ENCODE measurements at places on chromosomes 12 and 14. TPM values are rescaled to one million over a fixed set of nuclear protein-coding genes. Genes with fewer than 3 reads are reported as not detected.

DNA sequence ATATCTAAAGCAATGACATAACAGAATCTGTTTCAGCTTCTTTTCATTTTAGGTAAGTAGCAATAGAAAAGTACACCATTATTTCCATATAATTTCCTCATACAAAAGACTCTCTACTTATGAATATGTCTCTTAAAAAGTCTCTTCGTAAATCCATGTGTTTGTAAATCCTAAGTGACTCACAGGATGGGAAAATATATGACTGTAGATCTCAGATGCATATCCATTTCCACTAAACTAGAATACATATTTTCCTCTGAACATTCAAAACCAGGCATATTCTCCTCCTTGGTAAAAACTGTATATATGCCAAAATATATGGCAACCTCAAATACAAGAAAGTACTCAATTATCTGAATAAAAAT lies 93.6 kb downstream of the TXNDC16 start:
- H3K4me3 ChIP-seq, result no peak overlapping the region
- no peak for DNase-seq
- no peaks in the 10 kb centered on the region for H3K27me3 ChIP-seq
- peaks cover 8% of the 10 kb centered on the region for H3K4me1 ChIP-seq
- peak overlapping the region; percentile 86 for H3K27ac ChIP-seq

GRCh38 chr14:45716572-45716971 lies 463.6 kb upstream of the MIS18BP1 start:
- DNase-seq, result peak; percentile 11
- no peaks in the 10 kb centered on the region for H3K27me3 ChIP-seq
- H3K4me1 ChIP-seq, result no peaks in the 10 kb centered on the region

DNA sequence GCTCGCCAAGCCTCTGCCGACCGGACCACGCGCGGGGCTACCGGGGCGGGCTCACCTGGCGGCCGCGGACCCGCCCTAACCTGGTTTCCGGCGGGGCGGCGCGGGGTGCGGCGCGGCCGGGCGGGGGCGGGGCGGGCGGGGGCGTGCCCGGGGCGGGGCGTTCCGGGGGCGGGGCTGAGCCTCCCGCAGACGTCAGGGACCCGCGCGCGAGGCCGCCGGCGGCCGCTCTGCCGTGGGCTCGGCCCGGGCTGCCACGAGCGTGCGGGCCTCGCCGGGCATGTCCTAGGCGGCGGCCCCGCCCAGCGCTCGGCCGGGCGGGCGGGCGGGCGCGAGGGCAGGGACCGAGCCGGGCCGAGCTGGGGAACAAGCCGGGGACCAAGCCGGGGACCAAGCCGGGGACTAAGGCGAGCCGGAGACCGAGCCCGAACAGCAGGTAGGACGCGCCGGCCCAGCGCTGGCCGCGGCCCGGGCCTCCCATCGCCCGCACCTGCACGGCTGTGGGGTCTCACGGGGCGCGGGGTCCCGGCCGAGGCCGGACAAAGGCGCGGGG lies at the start of gene CEP170B:
Gene CEP170B, plus strand, starts transcription at position 188 of the 550 bp plus-strand sequence. CDS start 3,183 bp downstream, outside the sequence.
- no peaks in the 10 kb centered on the region for H3K27me3 ChIP-seq
- peak within 1 kb of the TSS; percentile 99 for H3K4me3 ChIP-seq
- DNase-seq, result peak; percentile 88
- peaks cover 15% of the 10 kb centered on the region for H3K4me1 ChIP-seq

DNA sequence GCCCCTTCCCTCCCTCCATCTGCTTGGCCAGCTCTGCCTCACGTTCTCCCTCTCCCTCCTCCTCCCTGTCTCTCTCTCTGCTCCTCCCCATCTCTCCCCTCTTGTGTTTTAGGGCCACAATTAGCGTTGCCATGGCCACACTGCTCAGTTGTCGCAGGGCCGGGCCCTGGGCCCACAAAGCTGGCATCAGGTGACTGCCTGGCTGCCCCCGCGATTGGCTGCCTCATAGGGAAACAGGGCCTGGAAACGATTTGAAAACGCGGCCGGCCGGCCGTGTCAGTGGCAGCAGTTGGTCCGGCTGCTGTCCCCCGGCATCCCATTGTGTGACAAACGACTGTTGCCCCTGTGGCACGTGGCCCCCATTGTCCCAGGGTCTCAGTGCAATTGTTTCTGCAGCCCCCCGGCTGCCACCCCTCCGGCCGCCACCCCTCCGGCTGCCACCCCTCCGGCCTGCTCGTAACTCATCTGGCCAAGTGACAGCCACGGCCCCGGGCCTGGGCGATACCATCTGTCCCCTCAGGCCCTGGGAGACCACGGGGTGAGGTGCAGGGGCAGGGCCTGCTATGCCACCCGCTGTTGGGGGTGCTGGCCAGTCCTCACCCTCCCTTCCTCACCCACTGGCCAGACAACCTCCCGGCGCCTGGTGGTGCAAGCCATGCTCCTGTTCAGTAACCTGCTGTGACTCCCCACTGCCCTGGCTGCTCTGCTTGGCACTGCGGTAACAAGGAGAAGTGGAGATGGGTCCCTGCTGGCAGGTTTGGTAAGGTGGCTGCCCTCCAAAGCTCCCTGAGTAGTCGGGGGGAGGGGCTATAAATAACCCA lies 17.4 kb downstream of the FOXN4 start:
- peak; percentile 70 for DNase-seq
- H3K4me3 ChIP-seq, result no peak overlapping the region

DNA sequence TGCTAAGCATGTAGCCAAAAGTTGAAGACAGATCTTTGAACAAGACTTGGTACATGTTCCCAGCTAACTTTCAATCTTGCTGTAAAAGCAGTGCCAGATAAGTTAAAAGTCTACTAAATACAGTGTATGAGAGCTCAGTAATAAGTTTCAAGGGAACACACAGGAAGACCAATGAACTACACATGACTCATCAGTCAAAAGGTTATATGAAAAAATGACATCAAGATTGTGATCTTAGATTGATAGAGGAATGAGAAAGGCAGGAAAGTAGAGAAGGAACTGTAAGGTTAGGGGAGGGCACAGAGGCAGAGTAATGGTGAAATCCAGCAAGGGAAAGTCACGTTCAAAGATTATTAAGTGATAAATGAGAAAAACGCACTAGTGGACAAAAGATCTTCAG lies 249.9 kb upstream of the FLRT2 start:
- no peaks in the 10 kb centered on the region for H3K36me3 ChIP-seq
- no peak overlapping the region for H3K4me3 ChIP-seq
- no peaks in the 10 kb centered on the region for H3K4me1 ChIP-seq
- no peak for DNase-seq
- H3K27ac ChIP-seq, result no peak overlapping the region

- no peaks in the 10 kb centered on the region for H3K36me3 ChIP-seq
- no peak for DNase-seq
- no peaks in the 10 kb centered on the region for H3K27me3 ChIP-seq
These were observed 2.7 kb downstream of the STK38L start for GRCh38 chr12:27246774-27247173.

PAPLN gene
- 7.6 TPM for polyA plus RNA-seq

GRCh38 chr12:115553622-115554021 lies 723.9 kb downstream of the MED13L start:
- no peak for DNase-seq
- no peaks in the 10 kb centered on the region for H3K27me3 ChIP-seq
- H3K4me1 ChIP-seq, result no peaks in the 10 kb centered on the region
- H3K27ac ChIP-seq, result no peak overlapping the region
- H3K36me3 ChIP-seq, result no peaks in the 10 kb centered on the region
- H3K4me3 ChIP-seq, result no peak overlapping the region

DNA sequence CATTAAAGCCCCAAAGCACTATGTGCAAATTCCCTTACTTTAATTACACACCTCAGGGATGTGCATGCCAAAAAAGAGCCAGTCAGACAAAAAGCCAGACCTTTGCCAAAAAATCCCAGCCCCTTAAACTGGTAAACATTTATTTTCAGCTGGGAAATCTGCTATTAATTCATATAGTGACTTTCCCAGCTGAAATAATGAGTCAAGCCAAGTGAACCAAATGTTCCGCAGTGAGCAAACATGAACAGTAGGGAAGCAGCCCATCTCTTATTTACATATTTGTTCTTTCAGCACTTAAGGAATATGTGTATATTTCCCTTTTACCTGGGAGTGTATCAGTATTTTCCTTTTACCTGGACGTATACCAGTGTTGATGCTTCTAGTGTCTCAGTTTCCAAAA lies 44.0 kb upstream of the OTX2 start:
- no peaks in the 10 kb centered on the region for H3K4me1 ChIP-seq
- H3K27ac ChIP-seq, result no peak overlapping the region
- no peak for DNase-seq
- no peak overlapping the region for H3K4me3 ChIP-seq
- H3K36me3 ChIP-seq, result no peaks in the 10 kb centered on the region

BDKRB1 gene
- polyA plus RNA-seq, result 48.6 TPM

GRCh38 chr14:38839694-38840365 lies 263.2 kb downstream of the SEC23A start:
- H3K4me3 ChIP-seq, result no peak overlapping the region
- H3K27ac ChIP-seq, result no peak overlapping the region
- peak; percentile 45 for DNase-seq

- no peak overlapping the region for H3K4me3 ChIP-seq
- no peak overlapping the region for H3K27ac ChIP-seq
- DNase-seq, result no peak
These were observed 82.9 kb upstream of the GPHB5 start for GRCh38 chr14:63401646-63402045.

DNA sequence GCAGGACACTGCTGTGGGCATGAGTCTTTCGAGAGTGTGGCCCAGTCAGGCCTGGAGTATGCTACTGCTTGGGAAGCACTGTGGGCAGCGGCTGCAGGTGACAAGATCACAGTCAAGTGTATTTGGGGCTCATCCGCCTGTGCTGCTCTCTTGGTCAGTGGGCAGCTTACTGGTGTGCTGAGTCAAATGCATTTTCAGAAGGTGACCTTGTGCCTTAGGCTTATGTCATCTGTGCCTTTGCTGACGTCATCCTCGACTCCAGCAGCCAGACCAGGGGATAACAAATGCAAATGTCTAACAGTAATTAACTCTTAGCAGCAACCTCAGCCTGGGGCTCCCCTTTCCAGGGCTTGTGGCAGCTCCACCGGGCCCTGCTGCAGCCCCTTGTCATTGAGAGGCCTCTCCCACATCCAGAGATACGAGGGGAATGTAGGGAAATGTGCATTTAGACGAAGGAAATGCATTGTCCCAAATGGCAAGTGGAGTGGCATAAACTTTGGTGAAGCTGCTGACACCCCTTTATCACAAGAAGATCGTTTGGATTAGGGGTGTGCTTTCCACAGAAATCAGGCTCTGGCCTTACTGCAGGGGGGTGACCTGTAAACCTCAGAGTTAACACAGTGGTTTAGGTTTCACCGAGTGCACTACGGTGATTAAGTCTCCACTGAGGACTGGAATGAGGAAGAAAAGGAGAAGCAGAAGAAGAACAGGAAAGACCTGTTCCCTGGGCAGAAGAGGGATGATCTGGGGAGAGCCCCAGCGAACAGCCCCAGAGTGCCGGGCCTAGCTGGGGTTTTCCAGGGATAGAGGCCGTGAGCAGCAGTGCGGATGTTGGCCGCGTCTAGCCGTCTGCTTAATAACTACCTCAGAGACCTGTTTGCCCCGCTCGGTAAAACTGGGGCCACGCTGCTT lies 39.7 kb downstream of the PSMA6 start:
- peak; percentile 80 for DNase-seq
- H3K36me3 ChIP-seq, result no peaks in the 10 kb centered on the region
- no peaks in the 10 kb centered on the region for H3K27me3 ChIP-seq
- peak overlapping the region; percentile 95 for H3K27ac ChIP-seq

DNA sequence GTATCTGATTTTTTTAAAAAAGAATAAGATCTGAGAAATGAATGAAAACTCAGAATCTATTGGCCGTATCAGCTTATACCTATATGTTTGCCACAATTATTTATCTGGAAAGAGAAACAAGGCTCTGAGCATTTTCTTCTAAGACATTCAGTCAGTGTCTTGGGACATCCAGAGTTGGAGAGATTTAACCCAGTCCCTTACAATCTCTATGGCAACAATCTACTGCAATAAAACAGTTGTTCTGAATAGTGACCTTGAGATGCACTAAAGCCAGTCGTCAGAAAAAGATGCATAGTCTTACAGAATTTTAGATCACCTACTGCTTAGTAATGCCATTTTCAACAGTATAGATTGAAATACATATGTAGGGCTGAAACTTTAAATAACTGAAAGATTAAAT lies 52.0 kb upstream of the SOCS2 start:
- H3K4me1 ChIP-seq, result no peaks in the 10 kb centered on the region
- no peak overlapping the region for H3K27ac ChIP-seq
- no peak for DNase-seq
- no peak overlapping the region for H3K4me3 ChIP-seq
- H3K36me3 ChIP-seq, result no peaks in the 10 kb centered on the region

- H3K27ac ChIP-seq, result no peak overlapping the region
- no peaks in the 10 kb centered on the region for H3K27me3 ChIP-seq
- H3K4me3 ChIP-seq, result peak overlapping the region; percentile 3
- H3K4me1 ChIP-seq, result no peaks in the 10 kb centered on the region
These were observed 456.5 kb upstream of the LMO3 start for GRCh38 chr12:17062267-17063036.

DNA sequence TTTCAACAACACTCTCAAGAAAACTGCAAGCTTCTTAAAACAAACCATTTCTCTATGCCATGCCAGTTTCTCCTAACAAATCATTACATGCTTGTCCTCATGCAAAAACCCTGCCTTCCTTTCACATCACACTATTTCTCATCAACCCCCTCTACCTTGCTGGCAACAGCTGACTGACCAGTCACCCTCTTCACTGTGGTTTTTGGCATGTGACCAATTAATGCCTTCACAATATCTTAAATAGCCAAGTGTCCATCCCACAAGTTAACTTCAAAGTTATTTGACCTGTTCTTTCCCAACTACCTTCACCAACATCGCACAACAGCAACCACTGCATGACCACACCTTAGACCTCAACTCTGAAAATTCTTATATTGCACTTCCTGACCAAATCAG lies 159.6 kb downstream of the CEP128 start:
- no peaks in the 10 kb centered on the region for H3K36me3 ChIP-seq
- DNase-seq, result no peak
- no peak overlapping the region for H3K4me3 ChIP-seq

TTC6 gene
- 8.8 TPM for polyA plus RNA-seq

DAD1 gene
- polyA plus RNA-seq, result 441 TPM

IL26 gene
- not detected for polyA plus RNA-seq

- H3K36me3 ChIP-seq, result no peaks in the 10 kb centered on the region
- no peaks in the 10 kb centered on the region for H3K4me1 ChIP-seq
- H3K27me3 ChIP-seq, result no peaks in the 10 kb centered on the region
- H3K27ac ChIP-seq, result no peak overlapping the region
- no peak for DNase-seq
These were observed 307.4 kb upstream of the NOVA1 start for GRCh38 chr14:26905229-26905628.

Data from hepatocyte (in vitro differentiated cells).